Fibroblast of gingiva (primary cell): ENCODE measurements at places on chromosomes 4 and X.

GRCh38 chr4:53194727-53195126, 171.1 kb downstream of the SCFD2 start:
- no peak for DNase-seq

DNA sequence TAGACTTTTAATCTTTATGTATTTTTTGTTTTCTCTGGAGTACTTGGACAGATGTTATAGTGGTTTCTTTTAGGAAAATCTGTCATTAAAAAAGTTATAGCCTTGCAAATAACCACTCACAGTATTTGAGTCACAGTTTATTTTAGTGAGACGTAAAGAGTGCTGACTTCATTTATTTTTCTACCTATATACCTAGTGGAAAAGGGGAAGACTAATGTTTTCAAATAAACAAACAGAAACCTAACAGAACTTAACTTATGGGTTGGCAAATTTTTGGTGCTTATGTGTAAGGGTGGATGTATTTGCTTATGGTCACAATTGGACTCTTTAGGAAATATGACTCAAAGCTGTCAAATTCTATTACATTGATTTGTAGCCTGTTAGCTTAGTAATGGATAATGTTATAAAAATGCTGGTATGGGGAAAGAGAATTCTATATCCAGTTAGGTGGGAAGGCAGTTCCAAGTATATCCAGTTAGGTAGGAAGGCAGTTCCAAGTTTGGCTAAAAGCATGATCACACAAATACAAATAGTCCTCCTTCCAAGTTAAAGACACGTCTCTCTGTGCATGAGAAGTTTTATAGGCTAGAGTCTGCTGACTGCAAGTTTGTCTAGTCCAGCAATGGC, 61.9 kb downstream of the SLC9A6 start:
- peak; percentile 48 for DNase-seq

GRCh38 chrX:31181377-31182000, 109.6 kb upstream of the FTHL17 start:
- DNase-seq, result no peak

- DNase-seq, result no peak
These were observed 49.5 kb upstream of the GC start for GRCh38 chr4:71833232-71833900.

DNA sequence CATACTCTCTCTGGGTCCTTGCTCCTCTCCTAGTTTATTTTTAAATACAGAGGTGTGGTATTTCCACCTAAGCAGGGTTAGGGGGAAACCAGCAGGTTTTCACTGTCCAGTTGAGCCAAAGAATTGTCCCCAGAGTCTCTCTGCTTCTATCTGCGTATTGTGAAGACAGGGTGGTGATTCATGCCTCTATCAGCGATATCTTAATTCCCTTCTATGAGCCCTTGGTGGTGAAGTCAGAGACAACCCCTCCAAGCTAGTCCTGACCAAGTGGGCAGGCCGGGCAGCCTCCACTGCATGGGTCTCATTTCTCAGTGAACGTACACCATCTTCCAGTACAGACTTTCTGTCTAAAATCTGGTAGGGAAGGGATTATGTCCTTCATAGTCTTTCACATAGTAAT, 100.5 kb upstream of the GPR34 start:
- no peak for DNase-seq

DNA sequence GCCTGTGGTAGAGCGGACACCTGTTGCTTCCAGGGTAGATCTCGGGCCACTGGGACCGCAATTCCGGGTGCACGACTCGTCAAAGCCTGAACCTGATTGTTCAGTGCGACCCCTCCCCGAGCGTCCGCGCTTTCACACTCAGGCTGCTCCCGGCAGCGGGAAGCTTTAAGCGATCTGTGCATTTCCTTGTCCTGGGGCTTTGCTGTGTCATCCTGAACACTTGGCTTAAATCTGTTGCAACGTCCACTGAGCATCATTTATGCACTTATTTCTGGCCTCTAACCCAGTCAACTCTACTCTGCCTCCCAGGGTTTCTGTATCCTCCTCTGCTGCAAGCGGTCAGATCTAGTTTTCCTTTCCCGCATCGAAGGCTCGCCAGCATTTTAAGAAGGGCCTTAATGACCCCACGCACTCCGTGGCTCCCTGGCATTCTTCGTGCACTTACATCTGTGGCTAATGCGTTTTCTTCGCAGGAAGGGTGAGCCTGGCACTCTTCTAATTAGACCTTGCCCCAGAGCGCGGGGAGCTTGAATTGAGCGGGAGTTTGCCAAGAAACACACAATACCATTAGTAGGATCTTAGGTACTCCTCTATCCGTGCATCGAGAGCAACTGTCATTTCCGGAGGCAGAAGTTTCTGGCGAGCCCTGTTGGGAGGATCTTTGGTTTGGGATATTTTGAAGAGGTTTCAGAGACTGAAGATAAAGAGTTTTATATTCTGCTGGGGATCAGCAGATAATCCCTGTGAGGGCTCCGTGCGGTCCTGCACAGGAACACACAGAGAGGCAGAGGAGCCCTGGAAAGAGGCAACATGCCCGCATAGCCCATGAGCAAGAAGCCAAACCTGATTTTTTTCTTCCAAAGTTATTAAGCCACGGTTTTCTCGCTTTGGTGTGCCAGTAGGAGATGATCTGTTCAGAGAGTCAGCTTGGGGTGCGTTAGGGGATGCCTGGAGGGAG, 654 bp upstream of the DDIT4L start:
- peak; percentile 81 for DNase-seq

DNA sequence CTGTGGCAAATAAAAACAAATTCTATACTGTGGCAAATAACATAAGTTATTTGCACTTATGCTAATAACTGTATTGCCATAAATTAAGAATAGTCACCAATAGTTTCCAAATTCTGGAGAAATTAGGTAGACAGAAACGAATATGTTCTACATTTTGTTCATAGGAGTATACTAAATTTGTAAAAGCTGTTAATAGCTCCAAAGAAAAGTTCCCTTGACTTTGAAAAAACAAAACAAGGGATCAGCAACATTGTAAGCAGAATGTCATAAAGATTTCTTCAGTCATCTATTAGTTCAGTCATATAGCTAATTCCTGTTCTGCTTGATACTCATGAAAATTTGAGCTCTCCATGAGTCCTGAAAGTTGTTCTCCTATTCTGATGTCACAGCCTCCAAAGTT, 1472.8 kb downstream of the C4orf33 start:
- DNase-seq, result no peak

- DNase-seq, result no peak
These were observed 58.5 kb downstream of the PPA2 start for GRCh38 chr4:105415281-105415744.

DNA sequence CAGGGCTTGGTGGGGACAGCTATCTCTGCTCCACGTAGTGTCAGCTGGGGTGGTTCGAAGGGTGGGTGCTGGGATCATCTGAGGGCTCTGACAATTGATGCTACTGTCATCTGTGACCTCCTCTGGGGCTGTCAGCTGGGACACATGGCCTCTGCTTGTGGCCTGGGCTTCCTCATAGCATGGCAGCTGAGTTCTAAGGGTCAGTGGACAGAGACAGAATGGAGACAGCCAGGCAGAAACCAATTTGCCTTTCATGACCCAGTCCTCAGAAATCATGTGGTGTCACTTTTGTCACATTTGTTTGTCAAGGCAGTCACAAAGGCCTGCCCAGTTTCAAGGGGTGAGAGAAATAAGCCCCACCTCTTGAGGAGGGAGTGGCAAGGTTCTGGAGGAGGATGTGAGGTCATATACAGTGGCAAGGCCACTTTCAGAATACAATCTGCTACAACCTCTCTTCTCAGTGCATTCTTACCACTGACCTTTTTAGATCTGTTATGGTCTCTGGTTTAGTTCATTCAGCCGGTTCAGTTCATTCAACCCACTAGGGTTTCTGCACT, 103.6 kb upstream of the BCOR start:
- DNase-seq, result no peak

- DNase-seq, result no peak
These were observed 44.5 kb downstream of the SLC2A9 start for GRCh38 chr4:9976781-9977180.

DNA sequence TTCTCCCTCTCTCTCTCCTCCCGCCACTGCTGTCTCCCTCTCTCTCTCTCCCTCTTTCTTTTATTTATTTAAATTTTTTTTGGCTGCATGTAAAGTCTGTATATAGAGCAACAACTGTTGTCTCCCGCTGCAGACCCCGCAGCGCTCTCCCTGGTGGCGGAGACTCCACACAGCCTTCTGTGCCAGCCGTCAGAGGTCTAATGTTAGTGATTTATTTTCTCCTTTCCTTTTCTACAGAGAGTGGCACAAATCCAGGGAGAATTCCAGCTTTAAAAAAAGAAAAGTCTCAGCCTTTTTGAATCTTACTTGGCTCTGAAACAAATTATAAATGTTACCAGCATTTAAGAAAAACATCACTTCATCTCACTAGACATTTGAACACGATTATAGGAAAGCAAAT, 106.2 kb downstream of the FAM9B start:
- DNase-seq, result no peak

DNA sequence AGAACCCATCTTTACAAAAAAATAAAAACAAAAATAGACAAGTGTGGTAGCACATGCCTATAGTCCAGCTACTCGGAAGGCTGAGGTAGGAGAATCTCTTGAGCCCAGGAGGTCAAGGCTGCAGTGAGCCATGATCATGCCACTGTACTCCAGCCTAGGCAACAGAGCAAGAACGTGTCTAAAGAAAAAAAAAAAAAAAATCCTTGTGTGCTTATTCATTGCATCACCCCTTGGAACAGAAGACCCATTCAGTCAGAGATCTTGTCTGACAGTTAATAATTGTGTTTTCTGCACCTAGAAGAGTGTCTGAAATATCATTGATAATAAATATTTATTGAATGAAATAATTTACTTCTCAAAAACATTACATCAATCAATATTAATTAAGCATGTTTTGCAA, 97.4 kb upstream of the TBL1X start:
- DNase-seq, result no peak

- DNase-seq, result no peak
These were observed 147.7 kb downstream of the DCK start for GRCh38 chr4:71141125-71141524.

- DNase-seq, result no peak
These were observed 36.4 kb downstream of the NLRP2B start for GRCh38 chrX:57643698-57644097.

- peak; percentile 50 for DNase-seq
These were observed 56.4 kb downstream of the IRF2 start for GRCh38 chr4:184417802-184418511.

- peak; percentile 89 for DNase-seq
These were observed 294.0 kb downstream of the CAMK2D start for GRCh38 chr4:113467581-113467980.

GRCh38 chrX:77447653-77448569, 722 bp downstream of the FGF16 start:
- DNase-seq, result no peak

DNA sequence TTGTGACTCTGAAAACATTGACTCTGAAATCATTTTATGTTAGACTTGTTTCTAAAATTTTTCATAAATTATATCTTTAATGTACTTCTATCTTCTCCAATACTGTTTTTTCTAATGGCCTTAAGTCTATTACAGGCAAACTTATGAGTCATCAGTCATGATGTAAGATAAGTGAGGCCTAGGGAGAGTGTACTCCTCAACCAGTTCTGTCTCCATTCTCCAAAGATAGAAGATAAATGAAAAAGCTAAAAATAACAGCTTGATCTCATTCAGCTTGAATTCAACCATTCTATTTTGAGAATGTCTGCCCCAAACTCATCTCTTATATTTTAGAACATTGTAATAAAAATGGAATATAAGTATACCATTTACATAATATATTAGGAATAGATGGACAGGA, 34.5 kb downstream of the STBD1 start:
- no peak for DNase-seq

DNA sequence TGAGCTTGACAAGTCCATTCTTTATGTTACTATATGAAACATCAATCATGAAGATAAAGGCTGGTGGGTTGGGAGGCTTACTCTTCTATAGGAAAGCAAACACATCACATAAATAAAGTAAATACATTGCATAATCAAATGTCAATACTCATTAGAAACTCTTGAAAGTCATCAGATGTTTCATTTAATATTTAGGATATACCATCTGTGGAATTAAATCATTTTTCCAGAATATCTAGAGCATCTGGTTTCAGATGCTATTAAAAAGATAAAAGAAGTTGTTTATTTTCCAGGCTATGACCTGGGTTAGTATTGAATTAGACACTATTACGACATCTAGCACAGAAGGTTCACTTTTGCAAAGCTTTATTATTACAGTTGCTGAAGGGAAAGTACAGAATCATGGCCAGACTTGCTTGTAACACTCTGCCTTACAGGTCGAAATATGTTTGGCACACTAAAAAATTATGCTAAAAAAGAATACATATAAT, 72.6 kb downstream of the METTL14 start:
- DNase-seq, result peak; percentile 63

DNA sequence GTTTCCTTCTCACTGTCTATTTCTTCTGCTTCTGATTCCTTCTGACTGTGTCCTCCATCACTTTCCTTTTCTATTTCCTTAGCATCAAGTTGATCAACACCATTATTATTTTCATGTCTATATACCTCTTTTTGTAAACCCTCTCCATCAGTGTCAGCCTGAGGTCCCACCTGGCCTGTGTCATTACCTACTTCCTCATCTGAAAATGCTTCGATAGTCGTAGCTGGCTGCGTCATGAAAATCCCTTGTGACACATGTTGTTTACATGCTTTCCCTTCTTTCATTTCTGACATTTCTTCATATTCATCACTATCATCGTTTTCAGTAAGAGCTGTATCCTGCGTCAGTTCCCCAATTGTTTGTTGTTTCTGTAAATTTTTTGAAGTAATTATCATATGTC, 39.6 kb downstream of the RPGR start:
- DNase-seq, result no peak

GRCh38 chr4:169931964-169932363, 94.2 kb downstream of the MFAP3L start:
- DNase-seq, result no peak

- DNase-seq, result peak; percentile 36
These were observed 263.8 kb downstream of the ARHGAP24 start for GRCh38 chr4:85738721-85739120.

DNA sequence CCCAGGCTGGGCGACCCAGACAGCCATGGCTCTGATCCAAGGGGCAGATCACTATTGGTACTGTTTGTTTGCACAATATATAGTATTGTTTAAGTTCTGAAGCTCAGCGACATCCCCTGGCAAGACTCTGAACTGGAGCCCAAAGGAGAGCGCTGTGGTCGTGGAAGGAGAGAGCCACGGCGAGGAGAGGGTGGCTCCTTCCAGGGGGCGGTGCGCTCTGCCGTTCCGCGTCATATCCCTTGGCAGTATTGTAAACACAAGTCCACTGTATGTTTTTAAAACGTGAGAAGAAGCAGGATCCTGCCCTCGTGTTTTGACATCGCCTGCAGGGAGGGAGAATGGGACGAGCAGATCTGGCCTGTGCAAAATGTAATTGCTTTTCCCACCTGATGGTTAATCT, 185.5 kb downstream of the RAB28 start:
- no peak for DNase-seq

DNA sequence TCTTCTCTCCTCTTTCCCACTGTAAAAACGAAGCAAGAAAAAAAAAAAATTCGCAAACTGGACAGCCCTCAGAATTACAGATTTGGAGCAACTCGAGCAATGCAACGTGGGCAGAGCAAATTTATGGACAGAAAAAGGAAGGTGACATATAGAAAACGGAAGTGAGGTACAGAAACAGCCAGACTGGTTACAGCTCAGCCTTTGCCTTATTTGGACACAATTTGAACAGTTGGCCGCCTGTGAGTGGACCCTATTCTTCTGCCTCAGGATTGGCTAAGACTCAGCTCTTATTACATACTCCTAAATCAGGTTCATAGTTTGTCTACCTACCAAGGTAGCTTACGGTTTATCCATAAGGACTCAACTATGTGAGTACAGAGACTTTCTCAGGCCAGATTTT, 98.8 kb downstream of the SOWAHB start:
- DNase-seq, result no peak

GRCh38 chrX:40835526-40835925, 100.2 kb upstream of the MED14 start:
- DNase-seq, result no peak
